Vein endothelial cell (primary cell): ENCODE measurements at places on chromosomes 6 and 20. TPM values are rescaled to one million over a fixed set of nuclear protein-coding genes. Genes with fewer than 3 reads are reported as not detected.

Gene RSPH3
- 2.7 and 2.9 TPM in 2 replicates for total RNA-seq

Gene ESR1
- under 0.01 TPM in 1 of 2 replicates, not detected in the other for total RNA-seq

Gene CRIP3
- not detected in 2 replicates for total RNA-seq

Gene KIAA1755
- under 0.01 and 0.19 TPM in 2 replicates for total RNA-seq

Gene RRAGD
- 0.33 and 0.76 TPM in 2 replicates for total RNA-seq

Gene APOM
- total RNA-seq, result 0.29 and 0.65 TPM in 2 replicates

Gene BPIFB4
- total RNA-seq, result not detected in 2 replicates

Gene RHAG
- not detected in 2 replicates for total RNA-seq

Gene C20orf202
- 0.33 TPM in 1 of 2 replicates, not detected in the other for total RNA-seq

Gene ENPP4
- total RNA-seq, result 6.2 and 8.0 TPM in 2 replicates
